ENCODE measurements at places on chromosomes 16 and 17.

- DNase-seq: peak; percentile 98
Observed at GRCh38 chr17:68455901-68456338, 1.4 kb downstream of the WIPI1 start.

- peak; percentile 5 for DNase-seq
Observed at GRCh38 chr17:1829216-1829591, 498 bp downstream of the SMYD4 start.

DNA sequence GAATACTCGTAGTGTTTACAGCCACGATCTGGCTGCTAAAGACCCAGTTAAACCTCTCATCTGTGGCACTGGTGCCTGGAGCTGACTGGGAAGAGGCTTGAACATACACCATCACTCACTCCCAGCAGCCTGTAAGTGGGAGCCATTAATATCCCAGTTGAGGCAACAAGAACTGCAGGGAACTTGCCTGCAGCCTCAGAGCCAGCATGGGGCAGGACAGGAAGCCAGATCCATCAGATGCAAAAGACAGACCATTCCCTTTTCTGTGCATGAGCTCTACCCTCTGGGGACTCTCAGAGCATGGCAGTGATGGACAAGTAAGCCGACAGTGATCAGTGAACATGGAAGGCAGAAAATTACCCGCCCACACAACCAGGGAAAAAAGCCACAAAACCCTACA, 91.8 kb downstream of the TMEM132E start:
- DNase-seq: no peak

- DNase-seq: peak; percentile 92
Observed at GRCh38 chr16:75251280-75252048, at the start of gene BCAR1. TSS of gene BCAR1 (minus strand) at chr16:75251624. CDS start at chr16:75251482, 142 bp downstream.
